ENCODE measurements at places on chromosomes 4 and X.

DNA sequence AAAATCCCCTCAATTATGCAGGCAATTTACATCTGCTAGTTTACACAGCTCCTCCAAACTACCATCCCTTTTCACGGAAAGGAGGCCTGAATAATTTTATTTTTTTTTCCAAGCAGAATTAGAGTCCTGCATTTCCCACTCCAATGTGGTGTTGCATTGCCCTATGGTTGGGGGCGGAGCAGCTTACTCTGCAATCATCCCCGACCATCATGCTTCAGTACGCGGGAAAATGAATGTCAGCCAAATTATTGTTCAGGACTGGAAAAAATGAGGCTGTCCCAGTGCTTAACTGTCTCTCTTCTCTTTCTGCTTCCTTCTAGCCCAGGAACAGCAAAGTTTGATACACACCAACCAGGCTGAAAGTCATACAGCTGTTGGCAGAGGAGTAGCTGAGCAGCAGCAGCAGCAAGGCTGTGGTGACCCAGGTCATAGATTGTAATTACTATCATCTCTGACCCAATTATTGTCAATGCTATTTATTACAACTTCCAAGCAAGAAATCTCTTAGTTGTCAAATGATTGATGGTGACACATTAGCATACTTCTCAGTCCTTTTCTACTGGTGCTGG, 28.3 kb downstream of the MMRN1 start:
- no peak for DNase-seq

GRCh38 chr4:74133786-74134499, 24.0 kb upstream of the MTHFD2L start:
- DNase-seq: peak; percentile 65

GRCh38 chr4:110669663-110670062, 46.8 kb upstream of the PITX2 start:
- DNase-seq: no peak

DNA sequence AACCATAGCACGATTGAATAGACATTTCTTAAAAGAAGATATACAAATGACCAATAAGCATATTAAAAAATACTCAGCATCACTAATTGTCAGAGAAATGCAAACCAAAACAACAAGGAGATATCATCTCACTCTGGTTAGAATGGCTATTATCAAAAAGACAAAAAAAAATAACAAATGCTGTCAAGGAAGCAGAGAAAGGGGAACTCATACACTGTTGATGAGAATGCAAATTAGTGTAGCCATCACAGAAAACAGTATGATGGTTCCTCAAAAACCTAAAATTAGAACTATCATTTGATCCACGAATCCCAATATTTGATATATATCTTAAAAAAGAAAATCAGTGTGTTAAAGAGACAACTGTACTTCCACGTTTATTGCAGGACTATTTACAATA, 71.7 kb upstream of the BANK1 start:
- no peak for DNase-seq

GRCh38 chr4:76571274-76571673, 136.2 kb downstream of the SHROOM3 start:
- no peak for DNase-seq

- no peak for DNase-seq
Observed at GRCh38 chr4:145055533-145056257, 42.3 kb downstream of the ANAPC10 start.

GRCh38 chrX:38634665-38635064, 73.3 kb downstream of the TSPAN7 start:
- DNase-seq: no peak

DNA sequence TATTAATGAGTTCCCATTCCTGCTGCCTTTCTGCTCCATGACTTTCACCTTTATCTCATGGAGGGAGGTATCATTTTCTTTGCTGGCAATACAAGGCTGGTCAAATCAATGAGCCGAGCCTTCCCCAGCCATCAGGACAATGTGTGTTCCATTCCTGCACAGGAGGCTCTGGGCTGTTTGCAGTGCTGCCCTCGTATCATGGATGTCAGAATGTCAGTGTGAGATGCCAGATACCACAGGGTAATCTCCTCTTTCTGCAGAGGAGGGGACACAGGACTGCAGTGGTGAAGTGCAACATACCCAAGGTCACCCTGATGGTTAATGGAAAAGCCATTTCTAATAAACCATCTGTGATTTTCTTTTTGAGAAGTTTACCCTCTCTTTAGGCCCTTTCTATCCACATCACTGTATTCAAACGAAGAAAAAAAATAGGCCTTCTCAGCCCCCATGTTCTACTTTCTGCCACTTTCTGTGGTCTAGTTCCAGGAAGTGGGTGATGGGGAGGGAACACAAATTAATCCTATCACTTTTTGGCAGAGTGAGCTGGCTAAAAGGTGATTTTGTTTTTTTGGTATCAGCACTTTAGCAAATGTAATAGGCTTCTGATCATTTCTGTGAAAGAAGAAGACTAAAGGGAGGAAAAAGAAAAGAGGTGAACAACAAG, 490.2 kb upstream of the BOD1L1 start:
- DNase-seq: no peak

DNA sequence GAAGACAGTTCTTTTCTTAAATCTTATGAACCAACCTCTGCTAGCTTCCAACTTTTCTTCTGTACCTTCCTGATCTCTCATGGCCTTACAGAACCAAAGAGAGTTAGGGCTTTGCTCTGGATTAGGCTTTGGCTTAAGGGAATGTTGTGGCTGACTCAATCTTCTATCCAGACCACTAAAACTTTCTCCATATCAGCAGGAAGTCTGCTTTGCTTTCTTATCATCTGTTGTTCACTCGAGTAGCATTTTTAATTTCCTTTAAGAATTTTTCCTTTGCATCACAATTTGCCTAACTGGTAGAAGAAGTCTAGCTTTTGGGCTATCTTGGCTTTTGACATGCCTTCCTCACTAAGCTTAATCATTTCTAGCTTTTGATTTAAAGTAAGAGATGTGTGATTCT, 167.0 kb downstream of the TBCK start:
- no peak for DNase-seq

DNA sequence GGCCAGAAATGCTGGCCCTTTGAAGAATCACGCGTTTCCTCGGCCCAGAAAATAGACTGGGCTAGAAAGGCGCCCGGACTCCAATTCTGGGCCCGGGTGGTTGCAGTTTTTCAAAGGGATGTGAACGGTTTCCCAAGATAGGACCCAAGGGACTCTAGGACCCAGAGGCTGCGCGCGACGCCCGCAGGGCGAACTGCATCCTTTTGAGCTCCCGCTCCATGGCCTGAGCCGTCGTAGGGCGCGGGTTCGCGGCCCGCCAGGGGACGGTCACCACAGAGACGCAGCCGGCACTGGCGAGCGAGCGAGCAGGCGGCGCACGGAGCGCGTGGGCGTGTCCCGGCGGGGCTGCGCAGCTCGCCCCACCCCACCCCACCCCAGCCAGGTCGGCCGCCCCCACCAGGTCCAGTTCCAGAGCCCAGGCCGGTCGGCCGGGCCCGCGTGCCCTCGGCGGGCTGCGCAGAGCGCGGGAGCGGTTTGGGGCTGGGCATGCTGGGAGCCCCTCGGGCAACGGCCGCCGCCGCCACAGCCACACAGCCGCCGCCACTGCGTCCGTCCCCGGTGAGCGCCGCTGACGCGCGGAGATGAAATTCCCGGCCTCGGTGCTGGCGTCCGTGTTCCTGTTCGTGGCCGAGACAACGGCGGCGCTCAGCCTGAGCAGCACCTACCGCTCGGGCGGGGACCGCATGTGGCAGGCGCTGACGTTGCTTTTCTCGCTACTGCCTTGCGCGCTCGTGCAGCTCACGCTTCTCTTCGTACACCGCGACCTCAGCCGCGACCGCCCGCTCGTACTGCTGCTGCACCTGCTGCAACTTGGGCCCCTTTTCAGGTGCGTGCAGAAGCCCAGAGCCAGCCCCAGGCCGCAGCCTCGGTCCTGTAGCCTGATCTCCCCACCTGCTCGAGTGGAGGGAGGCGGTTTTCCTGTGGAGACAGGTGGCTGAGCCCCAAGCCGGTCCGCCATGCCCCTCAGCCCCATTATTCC, at the start of gene XK:
Gene XK, plus strand, starts transcription at position 411 of the 979 bp plus-strand sequence. Its CDS starts 171 bp downstream, at position 582.
- peak; percentile 28 for DNase-seq

- peak; percentile 17 for DNase-seq
Observed at GRCh38 chrX:74925225-74926088, at the start of gene NEXMIF. TSS of gene NEXMIF (minus strand) at chrX:74925452.

GRCh38 chrX:31355206-31355955, 283.5 kb upstream of the FTHL17 start:
- DNase-seq: no peak

- DNase-seq: no peak
Observed at GRCh38 chr4:102355748-102356147, 10.5 kb upstream of the SLC39A8 start.

GRCh38 chr4:46390355-46391058, 579 bp upstream of the GABRA2 start:
- DNase-seq: no peak

- no peak for DNase-seq
Observed at GRCh38 chrX:148381603-148382002, 118.8 kb upstream of the AFF2 start.

- DNase-seq: no peak
Observed at GRCh38 chrX:38861489-38861888, 60.2 kb downstream of the MID1IP1 start.

DNA sequence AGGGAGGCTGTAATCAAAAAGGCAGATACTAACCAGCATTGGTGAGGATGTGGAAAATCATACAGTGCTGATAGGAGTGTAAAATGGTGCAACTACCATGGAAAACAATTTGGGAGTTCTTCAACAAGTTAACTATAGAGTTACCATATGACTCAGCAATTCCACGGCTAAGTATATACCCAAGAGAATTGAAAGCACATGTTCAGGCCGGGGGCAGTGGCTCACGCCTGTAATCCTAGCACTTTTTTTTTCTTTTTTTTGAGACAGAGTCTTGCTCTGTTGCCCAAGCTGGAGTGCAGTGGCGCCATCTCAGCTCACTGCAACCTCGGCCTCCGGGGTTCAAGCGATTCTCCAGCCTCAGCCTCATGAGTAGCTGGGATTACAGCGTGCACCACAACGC, 15.0 kb upstream of the CD99L2 start:
- DNase-seq: no peak

DNA sequence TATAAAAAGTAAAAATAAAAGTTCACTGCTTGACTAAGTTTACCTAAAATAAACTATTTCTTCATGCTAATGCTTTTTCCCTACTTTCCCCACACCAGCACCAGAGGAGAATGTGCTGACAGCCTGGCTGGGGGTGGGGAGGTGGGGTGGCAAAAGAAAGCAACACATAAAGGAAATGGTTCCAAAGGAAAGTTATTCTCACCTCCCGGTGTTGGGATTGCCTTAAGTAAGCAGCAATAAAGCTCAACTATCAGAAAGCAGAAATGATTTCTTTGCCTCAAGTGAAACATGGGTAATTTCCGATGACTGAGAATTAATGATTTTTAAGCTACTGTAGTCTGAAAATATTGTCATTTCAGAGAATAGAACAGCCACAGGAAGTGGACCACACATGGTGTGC, 84.5 kb upstream of the DKK2 start:
- DNase-seq: no peak

GRCh38 chrX:121823406-121823805, 776.0 kb downstream of the GLUD2 start:
- no peak for DNase-seq

DNA sequence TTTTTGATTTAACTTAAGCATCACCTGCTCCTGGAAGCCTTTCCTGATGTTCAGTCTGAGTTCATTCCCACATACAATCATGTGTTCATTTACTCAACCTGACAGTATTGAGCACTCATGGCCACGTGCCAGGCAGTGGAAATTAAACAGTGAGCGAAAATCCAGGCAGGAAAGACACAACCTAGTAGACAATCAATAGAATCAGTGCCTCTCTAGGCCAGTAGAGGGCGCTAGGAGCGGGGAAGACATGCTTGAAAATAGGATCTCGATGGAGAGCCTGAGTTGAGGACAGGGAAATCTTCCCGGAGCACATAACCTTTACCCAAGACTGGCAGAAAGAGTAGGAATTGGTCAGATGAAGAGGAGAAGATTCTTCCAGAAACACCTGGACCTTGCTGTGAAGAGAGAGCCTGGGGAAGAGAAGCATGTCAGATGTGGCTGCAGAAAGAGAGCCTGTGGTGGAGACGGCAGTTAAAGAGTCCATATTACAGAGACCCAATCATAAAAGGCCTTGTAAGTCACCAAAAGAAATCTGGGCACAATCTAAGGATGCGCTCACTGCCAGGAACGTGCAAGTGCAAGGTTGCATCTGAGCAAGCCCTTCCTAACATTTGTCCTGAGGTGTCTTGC, 103.5 kb downstream of the LDB2 start:
- peak; percentile 46 for DNase-seq

DNA sequence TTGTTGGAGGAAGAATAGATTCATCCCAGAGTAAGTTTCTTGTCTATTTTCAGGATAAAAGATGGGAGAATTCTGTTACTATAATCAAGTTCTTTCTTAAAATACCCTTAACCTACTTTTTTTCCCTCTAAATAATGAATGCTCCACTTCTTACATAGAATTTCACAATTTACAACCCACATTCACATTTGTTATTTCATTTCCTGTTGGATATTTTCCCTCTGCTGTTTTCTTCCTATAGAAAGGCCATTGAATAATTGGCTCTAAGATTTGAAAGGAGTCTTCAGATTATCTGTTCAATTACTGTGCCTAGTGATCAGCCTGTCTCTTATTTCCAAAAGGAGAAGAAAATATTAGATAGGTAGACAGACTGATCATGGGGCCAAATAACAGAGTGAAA, 79.7 kb downstream of the CPE start:
- DNase-seq: no peak

DNA sequence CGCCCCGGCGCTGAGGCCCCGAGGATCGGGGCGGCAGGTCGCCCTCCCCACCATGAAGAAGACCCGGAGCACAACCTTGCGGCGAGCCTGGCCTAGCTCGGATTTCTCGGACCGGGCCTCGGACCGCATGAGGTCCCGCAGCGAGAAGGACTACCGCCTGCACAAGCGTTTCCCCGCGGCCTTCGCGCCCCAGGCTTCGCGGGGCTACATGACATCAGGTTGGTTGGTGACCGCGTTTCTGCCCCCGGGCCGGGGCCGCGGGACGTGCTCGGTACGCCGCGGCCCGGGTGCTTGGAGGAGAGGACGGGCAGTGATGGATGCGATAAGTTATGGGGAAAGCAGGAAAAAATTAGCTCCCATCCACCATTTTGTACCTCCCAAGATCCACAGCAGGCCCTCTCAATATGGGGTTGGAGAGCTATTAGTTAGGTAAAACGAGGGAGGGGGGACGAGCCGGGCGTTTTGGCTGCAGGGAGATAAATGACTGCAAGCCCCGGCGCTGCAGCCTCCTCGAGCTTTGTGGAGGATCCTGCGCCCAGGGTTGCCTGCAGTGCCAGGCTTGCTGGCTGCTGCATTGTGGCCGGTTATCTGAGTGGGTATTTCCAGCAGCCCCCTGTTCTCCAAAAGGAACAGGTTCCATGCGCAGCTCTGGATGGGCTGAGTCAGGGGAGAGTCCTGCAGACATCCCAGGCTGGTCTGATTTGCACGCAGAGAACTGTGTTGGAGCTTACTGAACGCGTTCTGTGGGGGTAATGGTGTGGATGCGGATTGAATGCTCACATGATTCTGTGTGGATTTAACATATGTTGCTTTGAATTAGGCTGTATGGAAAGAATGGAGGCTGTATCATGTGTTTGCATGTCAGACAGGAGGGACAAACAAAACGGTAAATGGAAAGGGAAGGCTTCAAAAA, 1.9 kb downstream of the STOX2 start:
- DNase-seq: no peak

- no peak for DNase-seq
Observed at GRCh38 chrX:30538271-30538670, 39.3 kb downstream of the TASL start.
